ENCODE measurements at places on chromosomes 1 and 21.

DNA sequence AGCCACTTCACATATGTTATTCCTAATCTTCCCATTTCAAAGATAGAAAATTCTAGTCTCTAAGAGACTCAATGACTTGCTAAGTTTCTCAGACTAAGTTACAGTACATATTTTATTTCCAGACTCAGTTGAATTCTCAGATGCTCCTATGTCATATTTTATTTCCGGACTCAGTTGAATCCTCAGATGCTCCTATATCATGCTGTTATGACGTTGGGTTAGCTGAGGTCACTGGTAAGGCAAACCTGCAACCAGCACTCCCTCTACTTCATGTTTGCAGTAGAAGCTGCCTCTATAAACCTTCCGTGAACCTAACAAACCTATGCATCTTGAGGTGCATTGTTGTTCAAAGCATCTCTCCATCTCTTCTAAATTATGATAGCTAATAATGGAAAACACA is 187.1 kb upstream of the SGIP1 start:
- no peak for DNase-seq

GRCh38 chr1:8476006-8476405 is 158.1 kb downstream of the SLC45A1 start:
- no peak for DNase-seq

DNA sequence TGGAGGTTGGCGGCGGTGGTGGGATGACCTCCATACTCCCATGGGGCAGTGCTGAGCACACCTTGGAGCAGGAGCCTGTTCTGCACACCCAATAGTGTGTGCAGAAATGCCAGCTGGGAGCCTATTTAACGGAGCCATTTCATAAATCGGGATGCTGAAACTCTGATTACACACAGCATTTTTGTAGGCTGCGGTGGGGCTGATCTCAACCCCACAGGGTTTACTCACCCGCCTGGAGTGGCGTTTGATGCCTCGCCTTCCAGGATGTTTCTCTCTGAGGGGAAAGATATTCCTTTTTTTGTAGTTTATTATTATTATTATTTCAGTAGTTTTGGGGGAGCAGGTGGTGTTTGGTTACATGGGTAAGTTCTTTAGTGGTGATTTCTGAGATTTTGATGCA is 82.6 kb upstream of the WDR26 start:
- DNase-seq = no peak

GRCh38 chr1:242245255-242245654 is 246.4 kb upstream of the MAP1LC3C start:
- no peak for DNase-seq

DNA sequence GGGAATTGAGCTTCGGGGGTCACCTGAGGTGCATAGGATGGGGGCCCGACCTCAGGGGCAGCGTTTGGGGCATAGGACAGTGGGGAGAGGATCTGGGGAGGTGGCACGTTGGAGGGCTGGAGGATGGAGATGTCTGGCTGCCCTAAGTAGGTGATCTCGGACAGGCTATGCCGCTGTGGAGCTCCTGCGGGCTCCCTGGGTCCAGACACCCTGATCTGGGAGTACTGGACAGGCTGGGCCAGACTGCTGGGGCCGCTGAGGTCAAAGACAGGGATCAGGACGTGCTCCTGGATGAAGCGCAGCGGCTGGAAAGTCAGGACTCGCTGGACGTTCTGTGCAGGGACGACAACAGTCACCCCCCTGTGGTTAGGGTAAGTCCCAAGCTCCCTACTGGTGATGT is 9.5 kb upstream of the MYOM3 start:
- DNase-seq = no peak

DNA sequence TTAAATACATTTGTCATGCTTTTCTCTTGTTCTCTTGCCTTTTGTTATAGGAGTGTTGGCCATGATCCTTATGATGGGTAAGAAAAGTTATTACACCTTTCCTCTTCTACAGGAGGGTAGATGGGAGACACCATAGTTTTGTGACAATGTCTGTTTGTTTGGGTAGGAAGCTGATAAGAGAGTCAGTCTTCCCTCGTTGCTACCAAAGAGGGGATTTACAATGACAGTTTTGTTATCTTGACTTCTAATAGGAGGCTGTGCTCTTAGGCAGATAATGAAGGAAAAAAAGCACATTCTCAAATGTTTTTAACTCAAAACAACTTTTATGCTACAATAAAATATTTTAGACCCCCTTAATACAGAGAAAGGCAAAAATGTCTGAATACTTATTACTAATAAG is 48.0 kb upstream of the WLS start:
- no peak for DNase-seq

DNA sequence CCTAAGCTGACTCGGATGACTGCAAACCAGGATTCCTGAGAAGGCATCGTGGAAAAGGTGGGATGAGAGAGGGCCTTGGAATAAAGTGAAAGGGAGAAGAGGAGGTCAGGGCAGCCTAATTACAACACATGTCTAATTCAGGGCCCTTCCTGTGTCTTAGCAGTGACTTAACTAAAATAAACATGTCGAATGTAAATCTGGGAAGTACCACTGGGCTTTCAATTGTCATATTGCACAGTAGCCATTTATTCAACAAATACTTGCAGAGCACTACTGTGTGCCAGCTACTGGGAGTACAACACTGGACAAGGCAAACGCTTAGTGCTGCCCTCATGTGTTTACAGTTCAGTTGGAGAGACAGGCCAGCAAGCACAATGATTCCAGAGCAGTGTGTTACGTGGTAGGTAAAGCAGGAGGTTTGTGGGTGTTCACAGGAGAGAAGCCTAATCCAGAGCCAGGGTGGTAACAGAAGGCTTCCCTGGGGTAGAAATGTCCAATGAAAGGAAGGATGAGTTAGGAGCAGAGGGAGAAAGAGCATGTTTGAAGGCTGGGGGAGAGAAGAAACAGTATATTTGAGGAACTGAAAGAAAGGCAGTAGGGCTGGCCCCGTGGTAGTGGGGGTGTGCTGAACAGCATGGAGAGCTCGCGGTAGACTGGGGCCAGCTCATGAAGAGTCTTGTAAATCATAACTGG is 38.0 kb upstream of the RASAL2 start:
- peak; percentile 37 for DNase-seq

GRCh38 chr1:9604836-9605235 is 16.1 kb downstream of the TMEM201 start:
- DNase-seq = no peak

DNA sequence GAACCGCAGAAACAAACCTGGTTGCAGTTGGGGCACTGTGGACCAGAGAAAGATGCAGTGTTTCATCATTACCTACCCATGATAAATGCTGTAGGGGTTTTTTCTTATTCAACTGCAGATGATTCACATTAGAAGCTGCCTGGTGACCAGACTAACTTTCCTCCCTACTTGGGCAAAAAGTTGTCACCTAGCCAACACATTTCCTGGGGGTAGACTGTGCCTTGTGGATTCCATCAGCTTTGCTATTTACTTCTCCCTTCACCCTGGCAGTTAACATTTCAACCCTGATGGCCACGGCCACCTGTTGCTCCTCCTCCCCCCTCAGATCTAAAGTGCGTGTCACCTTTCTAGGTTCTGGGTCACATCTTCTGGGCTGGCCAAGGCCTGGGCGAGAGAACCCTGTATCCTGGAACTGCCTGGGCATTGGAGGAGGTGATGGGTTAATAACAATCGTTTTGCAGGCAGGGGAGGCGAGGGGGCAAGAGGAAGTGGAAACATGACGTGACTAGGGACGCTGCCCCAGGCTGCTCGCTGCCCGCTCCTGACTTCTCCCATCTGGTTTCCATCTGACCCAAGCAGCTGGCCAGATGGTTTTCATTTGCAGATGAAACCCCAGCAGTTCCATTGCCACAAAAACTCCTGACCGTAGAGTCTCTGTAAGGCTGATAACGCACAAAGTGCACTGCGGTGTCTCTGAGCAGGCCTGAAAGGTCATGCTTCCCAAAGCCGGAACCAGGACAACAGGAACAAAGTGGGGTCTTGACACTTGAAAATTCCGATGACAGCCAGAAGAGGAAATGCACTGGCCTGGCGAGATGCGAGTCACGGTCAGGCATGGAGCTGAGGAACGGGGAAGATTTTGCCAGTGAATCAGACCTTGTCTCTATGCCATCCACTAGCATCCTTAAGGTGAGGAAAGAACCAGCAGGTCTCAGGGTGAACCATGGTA is 36.6 kb downstream of the CAPZB start:
- DNase-seq = no peak

DNA sequence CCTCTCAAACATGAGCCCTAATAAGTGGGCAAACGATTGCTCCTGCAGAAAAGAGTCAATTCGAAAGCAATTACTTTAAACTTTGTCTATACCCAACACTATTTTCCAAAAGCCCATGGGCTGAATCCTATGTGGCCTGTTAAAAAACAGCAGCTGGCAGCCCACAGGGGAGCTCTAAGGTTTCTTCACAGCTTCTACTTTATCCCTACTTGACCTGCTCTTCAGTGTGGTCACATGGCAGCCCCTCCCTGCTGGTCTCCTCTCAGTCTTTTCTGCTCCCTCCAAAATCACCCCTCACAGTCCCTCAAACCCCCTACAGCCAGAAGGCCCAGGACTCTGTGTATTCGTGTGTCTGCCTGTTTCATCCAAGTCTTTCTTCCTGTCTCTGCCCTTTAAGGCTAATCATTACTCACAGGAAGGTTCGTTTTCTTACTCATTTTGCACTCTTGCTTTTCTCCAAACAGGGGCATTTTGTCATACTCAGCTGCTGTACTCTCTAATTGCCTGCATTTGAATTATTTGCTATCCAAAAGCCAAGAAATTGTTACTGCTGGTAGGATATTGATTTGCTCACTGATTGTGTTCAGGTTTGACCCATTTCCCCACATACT is 62.4 kb upstream of the FAM3B start:
- DNase-seq = no peak

GRCh38 chr1:20848162-20848561 is 61.1 kb upstream of the HP1BP3 start:
- peak; percentile 0 for DNase-seq

- no peak for DNase-seq
Measured at GRCh38 chr1:71647513-71648300, 566.9 kb upstream of the ZRANB2 start.

DNA sequence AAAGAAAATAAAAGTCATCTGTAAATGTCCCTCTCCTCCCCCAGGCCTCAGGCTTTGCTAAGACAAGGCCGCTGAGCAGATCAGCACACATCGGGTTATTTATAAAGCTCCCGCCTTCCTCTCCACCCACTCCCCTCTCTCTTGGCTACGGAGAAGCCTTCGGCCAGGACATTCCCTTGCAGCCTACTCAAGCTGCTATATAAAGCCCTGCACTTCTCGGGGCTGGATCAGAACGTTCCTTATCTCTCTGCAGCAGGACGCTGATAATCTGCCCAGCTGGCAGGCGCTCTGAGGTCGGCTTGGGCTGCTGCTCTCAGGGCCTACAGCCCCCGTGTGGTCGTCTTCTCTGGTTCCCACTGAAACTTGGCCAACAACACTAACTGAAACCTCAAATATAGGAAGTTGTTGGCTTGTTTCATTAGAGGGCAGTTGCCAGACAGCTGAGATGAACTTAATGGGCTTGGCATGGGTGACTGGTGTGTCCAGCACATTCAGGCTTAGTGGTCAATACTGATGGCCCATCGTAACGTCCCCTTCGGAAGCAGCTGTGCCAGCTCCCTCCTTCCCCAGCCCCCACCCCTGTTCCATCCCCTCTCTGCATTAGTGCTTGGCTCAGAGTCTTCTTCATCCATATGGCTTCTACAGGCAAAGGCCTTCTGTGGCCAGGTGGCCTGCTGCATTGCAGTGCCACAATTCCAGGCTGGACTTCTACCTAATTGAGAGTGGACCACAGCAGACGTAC is 64.6 kb downstream of the IER5 start:
- no peak for DNase-seq

GRCh38 chr1:243471754-243472745 is 216.2 kb downstream of the SDCCAG8 start:
- DNase-seq = no peak

- no peak for DNase-seq
Measured at GRCh38 chr1:35756064-35756463, 13.7 kb downstream of the CLSPN start.

DNA sequence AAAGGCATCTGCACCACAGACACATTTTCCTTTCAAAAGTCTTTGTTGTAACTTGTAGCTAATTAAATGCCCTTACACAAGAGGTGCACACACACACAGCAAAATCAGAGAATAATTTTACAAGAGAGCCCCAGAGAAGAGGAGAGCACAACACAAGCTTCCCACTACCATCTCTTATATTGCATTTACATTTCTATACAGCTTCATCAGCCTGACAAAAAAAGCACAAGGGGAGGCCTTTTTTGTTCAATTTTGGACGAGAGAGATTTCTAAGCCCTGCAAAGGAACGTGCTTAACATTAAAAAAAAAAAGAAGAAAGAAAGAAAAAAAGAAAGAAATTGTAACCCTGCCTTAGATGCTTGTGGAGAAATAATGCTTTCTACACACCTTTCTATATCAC is 17.1 kb upstream of the ESRRG start:
- no peak for DNase-seq

DNA sequence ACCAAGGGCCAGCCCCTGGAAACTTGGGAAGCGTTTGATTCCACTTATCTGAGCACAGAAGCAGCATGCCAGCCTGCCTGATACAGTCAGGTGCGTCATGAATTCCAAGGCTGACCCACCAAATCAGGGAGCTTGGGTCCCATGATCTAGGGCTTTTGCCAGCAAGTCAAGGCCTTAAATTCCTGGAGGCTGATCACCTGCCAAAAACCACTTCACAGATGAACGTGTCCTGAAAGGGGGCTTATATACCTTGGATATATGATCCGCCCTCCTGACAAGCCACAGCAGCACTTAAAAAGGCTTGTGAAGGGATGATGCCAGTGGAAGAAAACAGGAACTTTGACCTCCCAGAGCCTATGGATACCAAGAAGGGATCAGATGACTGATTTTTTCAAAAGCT is 24.0 kb upstream of the CLIC6 start:
- no peak for DNase-seq

DNA sequence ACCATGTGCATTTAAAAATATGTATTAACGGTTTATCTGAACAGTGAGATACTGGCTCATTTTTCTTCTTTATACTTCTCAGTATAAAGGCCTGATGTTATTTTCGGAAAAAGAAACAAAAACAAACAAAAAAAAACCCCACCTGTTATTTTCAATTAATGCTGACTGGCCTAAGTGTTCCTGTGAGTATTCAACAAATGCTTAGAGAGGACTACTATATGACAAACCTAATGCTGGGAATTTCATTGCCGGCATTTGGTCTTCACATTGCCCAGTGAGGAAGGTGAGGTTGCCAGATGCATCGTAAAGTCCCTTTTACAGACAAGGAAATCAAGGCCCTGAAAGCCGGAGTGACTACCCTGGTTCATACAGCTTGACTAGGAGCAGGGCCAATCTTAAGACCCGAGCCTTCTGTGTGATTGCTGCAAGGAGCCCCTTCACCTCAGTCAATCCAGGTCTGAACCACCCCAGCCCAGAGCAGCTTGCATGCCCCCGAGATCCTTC is 599 bp downstream of the MRPL24 start:
- no peak for DNase-seq

GRCh38 chr21:41663805-41664788 is 102.8 kb downstream of the RIPK4 start:
- no peak for DNase-seq

DNA sequence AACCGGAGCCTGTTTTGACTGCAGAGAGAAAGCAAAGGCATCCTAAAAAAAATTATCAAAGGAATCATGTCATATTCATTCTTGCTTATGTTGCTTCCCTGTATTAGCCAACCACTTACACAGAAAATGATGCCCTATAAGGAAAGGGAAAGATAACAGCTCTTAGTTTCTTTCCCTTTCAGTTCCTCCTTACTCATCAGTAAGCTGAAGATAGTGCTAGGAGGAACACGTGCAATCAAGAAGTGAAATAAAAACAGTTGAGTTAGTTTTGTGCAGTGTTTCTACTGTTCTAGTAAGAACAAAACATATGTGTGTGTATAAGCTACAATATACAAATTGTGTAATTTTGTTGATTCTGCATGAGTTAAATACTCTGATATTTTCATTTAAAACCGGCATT is 45.3 kb upstream of the MTF2 start:
- DNase-seq = no peak

GRCh38 chr1:241269116-241269515 is 87.9 kb downstream of the RGS7 start:
- DNase-seq = no peak
